ENCODE measurements at places on chromosomes 7 and 10. TPM values are rescaled to one million over a fixed set of nuclear protein-coding genes. Genes with fewer than 3 reads are reported as not detected.
A peak's percentile ranks its signal among the peaks of the same experiment; 100 is the strongest.

- no peaks in the 10 kb centered on the region for H3K36me3 ChIP-seq
- no peaks in the 10 kb centered on the region for H3K4me1 ChIP-seq
- no peak overlapping the region for H3K4me3 ChIP-seq
- no peaks in the 10 kb centered on the region for H3K27me3 ChIP-seq
- no peak overlapping the region for H3K27ac ChIP-seq
These were observed 91.9 kb downstream of the CSTF2T start for GRCh38 chr10:51607463-51607835.

DNA sequence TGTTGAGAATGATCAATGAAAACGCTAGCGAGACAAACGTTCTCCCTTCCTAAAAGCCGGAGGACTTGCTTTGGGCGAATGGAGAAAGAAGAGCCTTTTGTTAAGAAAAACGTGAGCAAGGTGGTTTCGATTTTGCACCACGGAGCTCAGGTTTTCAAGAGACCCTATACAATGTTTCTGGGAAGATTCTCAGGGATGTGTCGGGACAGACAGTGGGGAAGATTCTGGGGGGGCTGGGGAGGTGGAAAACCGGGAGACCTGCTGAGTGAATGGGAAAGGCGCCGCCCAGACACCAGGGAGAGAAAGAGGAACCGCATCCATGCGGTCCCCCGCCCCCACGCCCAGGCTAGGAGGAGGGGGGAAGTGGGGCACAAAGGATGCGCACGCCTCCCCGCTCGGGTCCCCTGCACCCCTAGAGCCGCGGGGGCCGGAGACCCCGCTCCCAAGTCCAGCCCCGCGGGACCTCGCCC lies 745 bp downstream of the YWHAG start:
- H3K27ac ChIP-seq: peak overlapping the region; percentile 97
- peak overlapping the region; percentile 98 for H3K4me3 ChIP-seq
- peak; percentile 20 for DNase-seq
- peaks cover 10% of the 10 kb centered on the region for H3K36me3 ChIP-seq
- H3K4me1 ChIP-seq: peaks cover 8% of the 10 kb centered on the region
- no peaks in the 10 kb centered on the region for H3K27me3 ChIP-seq

GRCh38 chr7:37150180-37150579 lies 298.5 kb downstream of the ELMO1 start:
- no peaks in the 10 kb centered on the region for H3K27me3 ChIP-seq
- no peak for DNase-seq
- no peak overlapping the region for H3K27ac ChIP-seq
- H3K36me3 ChIP-seq: no peaks in the 10 kb centered on the region
- no peaks in the 10 kb centered on the region for H3K4me1 ChIP-seq
- no peak overlapping the region for H3K4me3 ChIP-seq

DNA sequence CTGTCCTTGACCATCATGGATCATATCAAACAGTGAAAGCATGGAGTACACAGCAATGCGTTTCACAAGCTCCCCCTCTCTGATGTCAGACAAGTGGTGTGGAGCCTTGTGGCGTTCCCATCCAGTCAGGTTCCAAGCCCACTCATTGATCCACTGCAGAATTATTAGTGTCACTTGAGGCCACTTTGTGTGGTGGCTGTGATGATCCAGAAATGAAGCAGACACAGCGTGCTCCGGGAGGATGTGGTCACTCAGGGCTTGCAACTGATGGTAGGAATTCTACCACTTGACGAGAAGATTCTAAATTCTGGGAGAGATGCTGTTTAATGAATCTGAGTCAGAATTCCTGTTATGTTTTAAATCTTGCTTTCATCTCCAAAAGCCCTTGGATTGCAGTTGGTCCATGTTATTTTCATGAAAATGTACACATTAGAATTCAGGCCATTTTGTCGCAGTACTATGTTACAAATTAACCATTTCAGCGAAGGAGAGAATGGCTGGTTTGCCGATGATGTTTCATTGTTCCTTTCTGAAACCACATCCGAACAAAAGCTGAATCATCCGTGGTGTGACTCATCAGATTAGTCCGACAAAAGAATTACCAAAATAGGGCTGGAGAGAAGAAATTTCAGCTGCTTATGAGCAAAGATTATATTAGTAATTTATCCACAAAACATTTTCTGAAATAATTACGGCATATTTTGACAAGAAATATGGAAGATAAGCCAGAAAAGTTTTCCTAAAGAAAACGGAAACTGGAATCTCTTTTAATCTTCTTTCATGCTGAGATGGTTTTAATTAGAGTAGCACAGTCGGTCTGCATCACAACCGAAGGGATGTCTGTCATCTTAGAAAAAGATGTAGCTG lies 48.1 kb downstream of the INSYN2A start:
- H3K4me1 ChIP-seq: peaks cover 33% of the 10 kb centered on the region
- peak; percentile 91 for DNase-seq
- H3K36me3 ChIP-seq: peaks cover 3% of the 10 kb centered on the region
- H3K27me3 ChIP-seq: no peaks in the 10 kb centered on the region
- H3K4me3 ChIP-seq: peak overlapping the region; percentile 14

DNA sequence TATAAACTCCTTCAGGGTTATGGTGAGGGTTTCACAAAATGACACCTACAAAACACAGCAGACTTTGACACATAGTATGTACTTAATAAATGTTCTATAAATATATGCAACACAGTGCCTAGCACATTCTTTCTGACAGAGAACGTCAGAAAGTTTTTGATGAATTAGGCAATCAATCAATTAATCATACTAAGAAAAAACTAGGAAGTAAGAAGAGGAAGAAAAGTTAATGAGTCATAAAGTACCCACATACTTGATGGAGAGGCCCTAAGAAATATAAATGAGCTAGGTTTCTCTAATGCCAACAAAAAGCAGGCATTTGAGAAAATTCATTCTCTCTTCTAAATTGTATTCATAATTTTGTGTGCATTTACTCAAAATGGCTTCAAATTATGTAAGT lies 192.7 kb upstream of the VWC2 start:
- no peaks in the 10 kb centered on the region for H3K4me1 ChIP-seq
- no peak overlapping the region for H3K4me3 ChIP-seq
- no peaks in the 10 kb centered on the region for H3K36me3 ChIP-seq
- no peak overlapping the region for H3K27ac ChIP-seq
- DNase-seq: no peak

DNA sequence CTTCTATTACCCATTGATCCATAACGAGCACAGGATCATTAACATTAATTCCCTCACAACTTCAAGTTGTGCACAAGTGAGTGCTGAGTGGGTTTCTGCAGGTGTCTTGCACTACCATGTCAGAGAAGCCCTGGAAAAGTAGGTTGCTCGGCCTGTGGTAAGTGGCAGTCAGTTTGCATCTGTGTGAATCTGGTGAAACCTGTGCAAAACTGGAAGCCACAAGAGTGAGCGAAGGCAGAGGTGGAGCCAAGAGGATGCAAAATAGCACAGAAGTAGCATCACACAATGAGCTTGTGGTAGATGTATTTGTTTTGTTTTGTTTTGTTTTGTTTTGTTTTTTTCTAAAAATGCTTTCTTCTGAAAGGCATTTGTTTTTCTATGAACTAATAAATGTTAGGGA lies 181.5 kb downstream of the THSD7A start:
- H3K4me3 ChIP-seq: no peak overlapping the region
- no peak for DNase-seq
- H3K27ac ChIP-seq: no peak overlapping the region
- no peaks in the 10 kb centered on the region for H3K36me3 ChIP-seq
- H3K27me3 ChIP-seq: no peaks in the 10 kb centered on the region

GRCh38 chr7:96135241-96135640 lies 186.7 kb downstream of the SLC25A13 start:
- no peak overlapping the region for H3K27ac ChIP-seq
- no peak for DNase-seq
- no peaks in the 10 kb centered on the region for H3K27me3 ChIP-seq
- H3K4me3 ChIP-seq: no peak overlapping the region

DNA sequence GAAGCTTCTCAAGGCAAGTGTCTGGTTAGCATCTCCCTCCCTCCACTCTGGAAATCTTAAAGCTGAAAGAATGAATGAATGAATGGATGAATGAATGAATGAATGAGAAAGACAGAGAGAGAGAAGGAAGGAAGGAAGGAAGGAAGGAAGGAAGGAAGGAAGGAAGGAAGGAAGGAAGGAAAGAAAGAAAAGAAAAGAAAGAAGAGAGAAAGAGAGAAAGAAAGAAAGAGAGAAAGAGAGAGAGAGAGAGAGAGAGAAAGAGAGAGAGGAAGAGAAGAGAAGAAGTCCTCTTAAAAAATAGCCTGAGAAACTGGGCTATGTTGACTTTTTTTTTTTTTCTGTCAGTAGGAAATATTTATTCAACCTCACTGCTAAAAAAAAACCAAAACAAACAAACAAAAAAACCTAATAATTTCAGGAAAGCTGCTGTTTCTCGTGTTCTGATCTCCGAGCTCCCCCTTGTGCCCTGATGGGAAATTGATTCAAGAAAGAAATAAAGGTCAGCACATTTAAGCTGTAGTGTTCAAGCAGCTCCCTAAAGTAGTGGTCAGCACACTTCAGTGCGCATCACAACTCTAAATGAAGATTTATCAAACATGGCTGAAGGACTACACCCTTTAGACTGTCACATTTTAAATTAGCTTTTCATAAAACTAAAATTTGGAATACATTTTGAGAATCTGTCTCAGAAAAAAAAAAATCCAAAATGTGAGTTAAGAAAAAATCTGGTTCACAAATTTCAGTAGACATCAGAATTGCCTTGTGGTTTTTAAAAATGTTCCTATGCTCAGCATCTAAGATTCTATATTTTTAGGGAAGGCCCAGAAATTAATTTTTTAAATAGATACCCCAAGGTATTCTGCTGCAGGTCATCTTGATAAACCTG lies 154.3 kb downstream of the ELAPOR2 start:
- DNase-seq: peak; percentile 10
- no peaks in the 10 kb centered on the region for H3K36me3 ChIP-seq
- H3K4me1 ChIP-seq: no peaks in the 10 kb centered on the region
- H3K27ac ChIP-seq: no peak overlapping the region
- no peaks in the 10 kb centered on the region for H3K27me3 ChIP-seq
- H3K4me3 ChIP-seq: no peak overlapping the region

DNA sequence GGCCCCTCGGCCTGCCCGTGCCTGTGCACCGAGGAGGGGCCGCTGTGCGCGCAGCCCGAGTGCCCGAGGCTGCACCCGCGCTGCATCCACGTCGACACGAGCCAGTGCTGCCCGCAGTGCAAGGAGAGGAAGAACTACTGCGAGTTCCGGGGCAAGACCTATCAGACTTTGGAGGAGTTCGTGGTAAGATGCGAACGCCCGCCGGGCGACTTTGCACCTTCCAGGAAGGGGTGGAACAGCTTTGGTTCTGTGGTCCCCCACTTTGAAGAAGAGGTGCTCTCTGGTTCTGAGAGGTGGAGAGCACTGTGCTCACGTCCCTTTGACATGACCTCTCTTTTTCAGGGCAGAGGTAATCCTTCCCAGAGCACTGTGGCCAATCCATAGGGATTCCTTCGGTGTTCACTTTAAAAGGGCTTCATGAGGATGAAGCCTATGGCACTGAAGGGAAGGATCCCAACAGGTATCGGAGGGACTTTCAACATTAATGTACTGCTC lies 2.6 kb downstream of the VWC2 start:
- H3K27ac ChIP-seq: no peak overlapping the region
- peaks cover 5% of the 10 kb centered on the region for H3K27me3 ChIP-seq
- no peaks in the 10 kb centered on the region for H3K4me1 ChIP-seq
- H3K36me3 ChIP-seq: no peaks in the 10 kb centered on the region

DNA sequence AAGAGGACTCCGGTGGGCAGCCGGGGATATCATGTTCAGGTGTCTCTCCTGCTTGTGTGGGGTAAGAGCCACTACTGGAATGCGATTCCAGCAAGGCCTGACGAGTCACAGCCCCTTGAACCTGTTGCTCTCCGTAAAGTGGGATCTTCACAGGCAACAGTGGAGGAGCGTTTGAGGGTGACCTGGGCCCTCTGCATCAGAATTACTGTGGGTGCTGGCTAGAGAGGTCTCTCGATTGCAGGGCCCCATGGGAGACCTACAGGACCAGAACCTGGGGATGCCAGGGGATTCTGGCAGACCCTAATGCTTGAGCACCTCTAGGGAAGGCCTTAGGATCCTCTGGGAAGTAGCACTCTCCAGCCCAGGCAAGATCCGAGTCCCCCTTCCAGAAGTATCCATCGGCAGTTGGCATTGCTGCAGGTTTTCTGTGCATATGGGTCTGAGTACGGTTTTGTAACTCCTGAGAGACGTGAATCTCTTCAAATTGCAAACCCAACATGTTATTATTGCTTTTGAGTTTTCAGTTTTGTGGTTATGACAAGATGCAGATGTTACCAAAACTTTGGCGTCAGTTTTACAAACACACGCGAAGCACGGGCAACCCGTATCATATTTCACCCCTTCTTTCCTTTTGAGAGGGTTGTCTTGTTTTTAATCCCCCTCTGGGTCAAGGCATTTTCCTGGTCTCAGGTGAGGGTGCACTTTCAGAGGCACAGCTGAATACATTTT lies 4.6 kb downstream of the MGMT start:
- peaks cover 5% of the 10 kb centered on the region for H3K36me3 ChIP-seq
- no peak overlapping the region for H3K4me3 ChIP-seq
- no peaks in the 10 kb centered on the region for H3K27me3 ChIP-seq
- no peak for DNase-seq

DNA sequence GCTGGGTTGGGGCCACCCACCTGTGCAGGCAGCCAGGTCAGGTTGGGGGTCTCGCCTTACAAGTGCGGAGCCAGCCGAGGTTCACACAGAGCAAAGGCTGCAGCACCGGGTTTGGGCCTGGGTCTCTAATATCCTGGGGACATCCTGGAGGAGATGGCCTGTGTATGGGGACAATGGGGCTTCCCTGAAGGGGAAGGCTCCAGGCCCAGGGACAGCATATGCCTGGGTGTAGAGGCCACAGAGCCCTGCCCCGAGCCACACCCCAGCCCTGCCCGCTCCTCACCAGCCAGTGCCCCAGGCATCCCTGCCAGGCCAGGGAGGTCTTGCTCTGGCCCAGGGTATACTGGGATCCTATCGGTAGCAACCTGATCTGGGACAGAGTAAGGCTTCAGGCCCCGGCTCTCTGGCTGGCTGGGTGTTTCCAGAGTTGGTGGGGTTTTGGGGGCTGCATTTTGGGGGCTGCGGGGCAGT lies 9.1 kb downstream of the TTYH3 start:
- no peak for DNase-seq
- peak overlapping the region; percentile 80 for H3K27ac ChIP-seq
- H3K4me1 ChIP-seq: peaks cover 62% of the 10 kb centered on the region
- H3K4me3 ChIP-seq: no peak overlapping the region
- H3K27me3 ChIP-seq: no peaks in the 10 kb centered on the region

Gene OR13A1
- not detected for total RNA-seq

Gene IFIT1
- total RNA-seq: 7.5 TPM

Gene COX15
- total RNA-seq: 41.1 TPM

Gene NKX2-3
- not detected for total RNA-seq
